ENCODE measurements at places on chromosomes 1 and 21.

- DNase-seq = no peak
Observed at GRCh38 chr1:159931101-159931794, 5.9 kb upstream of the TAGLN2 start.

DNA sequence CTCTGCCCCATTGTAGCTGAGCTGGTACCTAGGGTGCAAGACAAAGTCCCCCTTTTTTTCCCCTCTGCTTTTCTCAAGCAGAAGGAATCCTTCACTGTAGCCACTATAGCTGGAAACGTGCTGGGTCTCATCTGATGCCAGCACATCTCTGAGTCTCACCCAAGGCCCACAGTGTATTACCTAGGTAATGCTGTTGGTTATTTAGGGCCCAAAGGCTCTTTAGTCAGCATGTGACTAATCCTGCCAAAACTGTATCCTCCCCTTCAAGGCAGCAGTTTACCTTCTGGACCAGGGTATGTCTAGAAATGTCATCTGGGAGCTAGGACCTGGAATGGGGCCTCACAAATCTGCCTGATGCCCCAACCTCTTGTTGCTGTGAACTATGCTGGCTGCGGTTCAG lies 423.4 kb downstream of the NUF2 start:
- DNase-seq = no peak

- DNase-seq = no peak
Observed at GRCh38 chr1:88998716-88999115, 6.3 kb upstream of the KYAT3 start.

- DNase-seq = no peak
Observed at GRCh38 chr1:190178827-190179226, 298.8 kb downstream of the BRINP3 start.

GRCh38 chr1:213984387-213985208 lies 3.2 kb upstream of the PROX1 start:
- no peak for DNase-seq

DNA sequence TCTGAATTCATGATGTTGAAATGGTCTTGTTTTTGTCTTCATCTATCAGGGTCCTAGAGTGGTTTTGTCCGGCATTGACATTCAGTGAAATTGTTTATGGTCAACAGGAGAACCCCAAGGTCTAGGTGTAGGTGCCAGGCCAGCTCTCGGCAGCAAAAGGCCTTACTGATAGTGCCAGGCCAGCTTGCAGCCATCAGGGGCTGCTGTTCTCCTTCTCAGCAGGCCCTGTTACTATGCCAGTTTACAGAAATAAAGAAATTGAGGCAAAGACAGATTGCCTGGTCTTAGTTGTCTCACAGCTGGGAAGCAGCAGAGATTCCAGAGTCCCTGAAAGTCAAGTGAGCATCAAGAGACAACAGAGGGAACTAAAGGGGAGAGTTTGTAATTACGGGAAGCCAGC lies 12.0 kb downstream of the HMGB4 start:
- no peak for DNase-seq

GRCh38 chr1:51414811-51415210 lies 84.4 kb upstream of the TTC39A start:
- no peak for DNase-seq
